ENCODE measurements at places on chromosomes 1 and 21. TPM values are rescaled to one million over a fixed set of nuclear protein-coding genes. Genes with fewer than 3 reads are reported as not detected.

Gene FAM177B
- total RNA-seq, result 2.3 TPM

Gene OXCT2
- not detected for total RNA-seq

Gene RLF
- total RNA-seq, result 19.5 TPM

Gene CCDC185
- total RNA-seq, result not detected

Gene MYBPH
- total RNA-seq, result 0.66 TPM

Gene DEPDC1
- total RNA-seq, result 1.9 TPM

Gene TAS1R1
- 0.16 TPM for total RNA-seq
